ENCODE measurements at places on chromosomes 2 and 18.

DNA sequence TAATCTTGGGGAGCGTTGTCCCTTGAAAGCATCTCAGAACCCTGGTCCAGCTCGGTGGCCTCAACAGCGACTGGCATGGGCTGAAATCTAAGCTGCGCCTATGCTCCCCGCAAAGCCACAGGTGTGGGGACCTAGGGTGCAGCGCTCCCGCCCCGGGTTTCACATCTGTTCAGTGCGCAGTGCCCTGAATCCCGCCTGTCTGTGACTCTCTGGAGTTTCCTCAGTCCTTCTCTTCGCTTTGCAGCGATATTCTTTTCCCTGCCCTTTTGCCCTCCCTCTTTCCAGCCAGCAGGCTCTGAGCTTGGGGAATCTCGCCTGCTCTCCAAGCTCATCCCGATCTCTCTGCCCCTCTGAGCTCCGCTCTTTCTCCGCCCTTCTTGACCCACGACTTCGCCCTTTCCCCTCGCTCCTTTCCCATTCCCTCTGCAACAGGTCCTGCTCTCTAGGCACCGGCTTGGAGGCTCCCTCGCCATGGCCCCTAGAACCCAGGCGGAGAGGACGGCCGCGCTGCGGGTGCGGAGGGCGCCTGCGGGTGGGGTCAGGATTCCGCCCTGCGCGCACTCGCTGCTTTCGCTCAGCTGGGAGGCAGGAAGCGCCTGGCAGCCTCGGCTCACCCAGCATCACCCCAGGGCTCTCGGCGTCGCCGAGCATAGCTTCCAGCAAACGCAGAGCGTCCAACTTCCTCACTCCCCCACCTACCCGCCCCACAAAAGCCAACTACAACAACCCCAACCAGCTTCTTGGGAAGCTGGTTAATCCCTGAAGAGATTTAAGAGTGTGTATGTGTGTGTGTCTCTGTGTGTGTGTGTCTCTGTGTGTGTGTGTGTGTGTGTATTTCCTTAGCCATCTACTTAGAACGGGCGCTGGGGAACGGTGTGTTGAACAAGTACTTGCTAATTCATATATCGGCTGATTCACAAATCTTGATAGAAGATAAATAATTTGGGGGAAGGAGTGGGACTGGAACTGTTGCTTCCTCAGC, 1.1 kb downstream of the GRP start:
- no peak for DNase-seq

DNA sequence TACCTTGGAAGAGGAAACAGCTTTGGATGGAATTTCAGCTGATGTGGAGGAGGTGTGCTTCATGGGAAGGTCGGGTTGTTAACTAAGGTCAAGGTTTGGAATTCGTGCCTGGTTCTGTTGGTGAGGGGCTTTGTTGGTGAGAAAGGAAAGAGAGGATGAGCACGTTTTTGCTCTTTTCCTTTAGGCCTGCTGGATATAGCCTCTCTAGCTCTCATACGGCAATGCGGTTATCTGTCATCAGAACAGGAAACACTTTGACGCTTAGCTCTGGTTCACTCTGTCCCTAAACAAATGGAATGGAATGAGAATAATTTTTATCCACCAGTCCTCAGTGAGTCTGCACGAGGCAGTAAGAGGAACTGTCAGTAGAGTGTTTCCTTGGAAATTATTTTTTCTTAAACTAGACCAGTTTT, 169.7 kb upstream of the NOSTRIN start:
- DNase-seq, result peak; percentile 28

- no peak for DNase-seq
Measured at GRCh38 chr2:238149841-238150572, 8.8 kb upstream of the ERFE start.

GRCh38 chr2:27715318-27716210, 51.9 kb downstream of the SLC4A1AP start:
- DNase-seq, result peak; percentile 65

GRCh38 chr2:203453858-203454451, 81.1 kb downstream of the RAPH1 start:
- peak; percentile 48 for DNase-seq

DNA sequence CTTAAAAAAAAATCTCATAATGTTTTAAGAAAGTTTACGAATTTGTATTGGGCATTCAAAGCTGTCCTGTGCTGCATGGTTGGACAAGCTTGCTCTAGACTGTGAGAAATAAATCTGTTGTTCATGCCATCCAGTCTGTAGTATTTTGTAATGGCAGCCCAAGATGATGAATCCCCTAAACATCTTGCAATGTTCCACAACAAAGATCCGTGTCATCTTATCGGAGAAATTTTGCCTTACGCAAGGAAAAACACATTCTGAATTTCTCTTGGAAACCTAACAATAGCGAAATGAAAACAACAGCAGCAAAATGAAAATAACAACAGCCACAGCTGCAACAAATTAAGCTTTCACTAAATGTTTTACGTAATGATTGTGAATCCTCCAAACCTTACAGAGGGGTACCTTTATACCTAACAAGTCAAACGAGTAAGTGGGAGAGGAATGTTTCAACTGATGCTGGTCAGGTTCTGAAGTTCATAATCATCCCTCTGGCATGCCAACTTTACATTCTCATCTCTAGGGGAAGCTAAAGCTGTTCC, 76.1 kb upstream of the RNU4ATAC start:
- DNase-seq, result no peak

DNA sequence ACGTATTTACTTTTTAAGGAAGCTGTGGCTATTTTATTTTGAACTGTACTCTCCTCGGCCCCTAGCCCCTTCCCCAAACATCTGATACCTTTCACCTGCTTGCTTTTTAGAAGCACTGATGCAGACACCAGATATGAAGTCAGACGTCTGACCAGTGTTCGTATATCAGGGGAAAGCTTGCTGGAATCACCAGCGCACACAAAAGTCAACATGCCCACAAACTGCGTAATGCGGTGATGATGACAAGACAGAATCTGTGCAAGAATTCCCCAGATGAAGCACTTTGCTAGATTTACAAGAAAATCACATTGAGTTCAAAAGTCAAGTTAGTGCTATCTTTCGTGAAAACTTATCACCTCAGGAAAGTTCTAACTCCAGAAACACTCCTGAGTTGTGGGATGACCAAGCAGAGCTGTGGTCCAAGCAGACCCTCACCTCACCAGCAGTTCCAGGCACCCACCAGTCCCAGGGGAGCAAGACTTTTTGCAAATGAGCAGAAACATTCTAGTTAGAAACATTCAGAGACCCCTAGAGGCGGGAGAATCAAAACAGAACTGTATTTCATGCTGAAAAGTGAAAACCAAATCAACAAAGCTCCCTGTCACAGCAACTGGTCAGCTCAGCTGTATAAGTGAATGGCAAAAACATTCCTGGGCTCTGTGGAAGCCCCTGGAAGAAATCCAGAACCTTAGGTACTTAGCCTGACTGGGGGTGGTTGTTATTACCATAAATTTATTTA, 55.7 kb downstream of the INO80C start:
- no peak for DNase-seq

- peak; percentile 50 for DNase-seq
Measured at GRCh38 chr18:22558945-22559385, 141.2 kb upstream of the CTAGE1 start.

DNA sequence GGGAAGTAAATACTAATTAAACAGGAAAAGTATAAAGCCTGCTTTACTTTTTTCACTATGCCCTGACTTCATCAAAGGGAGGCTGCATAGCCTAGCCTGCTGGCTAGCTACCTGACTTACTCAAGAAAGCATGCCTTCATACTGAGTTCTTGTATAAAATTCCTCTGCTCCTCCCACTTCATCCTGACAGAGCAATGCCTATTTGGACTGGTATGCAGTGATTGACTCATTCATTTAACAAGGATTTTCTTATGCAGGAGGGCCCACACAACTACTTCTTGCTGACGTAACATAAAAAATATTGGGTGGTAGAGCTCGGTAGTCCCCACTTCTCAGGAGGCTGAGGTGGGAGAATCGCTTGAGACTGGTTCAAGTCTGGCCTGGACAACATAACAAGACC, 70.5 kb downstream of the PRPF40A start:
- no peak for DNase-seq

GRCh38 chr2:114610677-114611076, 168.2 kb downstream of the DPP10 start:
- DNase-seq, result no peak

DNA sequence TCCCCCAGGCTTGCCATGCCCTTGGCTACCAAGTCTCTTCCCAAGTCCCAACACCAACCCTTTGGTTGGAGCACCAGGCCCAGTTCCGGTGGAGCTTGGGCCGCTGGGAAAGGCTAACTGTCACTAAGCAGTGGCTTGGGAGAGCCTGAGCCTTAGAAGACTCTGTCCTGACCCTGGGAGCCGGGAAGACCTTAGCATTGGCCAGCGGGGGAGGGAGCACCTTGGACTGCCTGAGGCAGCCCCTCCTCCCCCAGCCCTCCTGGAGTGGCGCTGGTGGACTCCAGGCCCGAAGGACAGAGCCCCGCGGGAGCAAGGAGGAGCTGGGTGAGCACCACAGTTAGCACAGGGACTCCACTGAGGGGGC, 62.5 kb upstream of the POMC start:
- DNase-seq, result no peak
